ENCODE measurements at places on chromosomes 7 and 10. TPM values are rescaled to one million over a fixed set of nuclear protein-coding genes. Genes with fewer than 3 reads are reported as not detected.
A peak's percentile ranks its signal among the peaks of the same experiment; 100 is the strongest.

- no peak for DNase-seq
Observed at GRCh38 chr7:133861876-133862275, 265.3 kb upstream of the LRGUK start.

- DNase-seq: no peak
Observed at GRCh38 chr7:112420236-112420861, 29.9 kb upstream of the IFRD1 start.

- no peak for DNase-seq
Observed at GRCh38 chr10:46319389-46319788, 32.6 kb downstream of the ANTXRL start.

- DNase-seq: no peak
Observed at GRCh38 chr10:118708571-118708970, 46.2 kb downstream of the CACUL1 start.

DNA sequence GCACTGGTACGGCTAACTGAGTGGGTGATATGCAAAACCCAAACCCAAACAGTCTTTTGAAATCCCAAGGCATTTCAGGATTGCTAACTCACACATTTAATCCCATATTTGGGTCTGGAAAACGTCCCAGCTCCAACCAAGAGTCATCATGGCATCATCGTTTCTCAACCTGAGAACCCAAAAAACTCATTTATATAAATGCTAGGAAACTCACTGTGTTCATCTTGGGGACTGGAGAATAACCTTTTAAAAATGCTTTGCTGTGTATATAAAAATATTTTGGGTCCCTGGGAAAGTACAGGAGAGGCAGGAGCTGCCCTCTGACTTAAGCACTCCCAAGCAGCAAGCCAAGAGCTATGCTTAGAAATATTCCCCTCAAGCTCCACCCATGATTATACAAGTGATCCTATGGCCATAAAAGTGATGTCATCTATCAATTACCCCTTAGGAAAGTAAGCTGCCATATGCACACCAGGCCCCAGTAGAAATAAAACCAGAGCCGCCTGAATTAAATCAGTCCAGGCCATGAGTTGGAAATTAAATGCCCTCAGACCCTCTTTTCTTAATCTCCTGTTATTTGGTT, 352.1 kb downstream of the FRMD4A start:
- DNase-seq: peak; percentile 74

DNA sequence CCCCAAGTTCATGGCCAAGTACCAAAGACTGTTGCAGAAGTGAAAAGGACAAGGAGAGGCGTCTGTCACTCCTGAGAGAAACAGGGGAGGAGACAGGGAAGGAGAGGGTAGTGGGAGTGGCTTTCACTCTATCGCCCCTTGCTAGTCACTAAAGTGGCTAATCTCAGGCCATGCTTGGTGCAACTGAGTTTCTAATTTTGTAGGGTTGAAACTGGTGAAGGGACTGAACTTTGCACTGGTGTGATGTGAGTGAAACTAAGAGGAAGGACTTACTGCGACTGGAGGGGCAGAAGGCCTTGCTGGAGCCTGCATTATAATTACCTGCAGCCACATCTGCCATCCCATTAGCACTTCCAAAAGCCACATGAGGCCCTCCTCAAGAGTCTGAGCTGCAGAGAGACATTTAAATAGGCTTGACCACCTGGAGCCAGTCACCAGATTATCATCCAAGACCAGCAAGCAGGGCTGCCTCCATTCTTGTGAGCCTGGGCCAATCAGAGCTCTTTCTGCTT, 107.2 kb upstream of the EEPD1 start:
- DNase-seq: no peak

GRCh38 chr10:118781541-118781940, 26.8 kb upstream of the CACUL1 start:
- DNase-seq: no peak

DNA sequence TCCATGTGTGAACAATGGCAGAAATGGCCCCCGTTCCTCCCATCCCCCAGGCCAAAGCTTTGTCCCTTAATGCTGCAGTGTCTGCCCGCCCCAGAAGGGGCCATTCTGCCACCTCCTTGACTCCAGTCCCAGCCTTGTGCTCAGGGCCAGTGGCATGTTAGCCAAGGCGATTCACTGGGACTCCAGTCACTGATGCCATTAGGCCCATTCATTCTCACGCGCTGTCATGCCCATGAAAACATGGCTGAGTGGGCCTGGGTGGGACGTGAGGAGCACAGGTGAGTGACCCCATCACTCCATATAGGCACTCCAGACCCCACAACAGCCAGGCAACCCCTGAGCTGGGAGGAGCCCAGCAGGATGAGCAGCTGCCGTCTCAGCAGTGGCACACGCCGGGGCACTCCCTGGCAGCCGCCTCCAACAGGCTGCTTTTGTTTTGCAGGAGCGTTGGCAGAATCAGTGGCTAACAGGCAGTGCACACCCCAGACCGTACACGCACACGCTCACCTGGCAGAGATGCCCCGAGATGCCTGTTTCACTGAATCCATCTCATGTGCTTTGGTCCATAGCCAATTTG, 79.5 kb downstream of the TCERG1L start:
- no peak for DNase-seq

DNA sequence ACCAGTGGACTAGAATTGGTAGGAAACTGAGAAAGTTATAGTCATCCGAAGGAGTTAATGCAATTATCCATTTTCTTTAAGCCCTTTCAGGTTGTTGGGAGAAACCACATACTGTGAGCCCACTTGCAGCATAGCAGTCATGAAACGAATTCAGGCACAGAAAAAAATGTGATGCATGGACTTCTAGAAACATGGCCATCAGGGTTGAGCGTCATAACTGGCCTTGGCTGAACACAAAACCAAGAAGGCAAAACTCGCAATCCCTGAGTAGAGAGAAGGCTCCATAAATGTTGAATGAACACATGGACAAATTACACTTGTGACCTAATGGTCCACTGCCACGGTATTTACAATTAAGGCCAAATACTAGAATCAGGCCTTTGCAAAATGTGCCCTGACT, 121.9 kb downstream of the FAM107B start:
- DNase-seq: no peak

DNA sequence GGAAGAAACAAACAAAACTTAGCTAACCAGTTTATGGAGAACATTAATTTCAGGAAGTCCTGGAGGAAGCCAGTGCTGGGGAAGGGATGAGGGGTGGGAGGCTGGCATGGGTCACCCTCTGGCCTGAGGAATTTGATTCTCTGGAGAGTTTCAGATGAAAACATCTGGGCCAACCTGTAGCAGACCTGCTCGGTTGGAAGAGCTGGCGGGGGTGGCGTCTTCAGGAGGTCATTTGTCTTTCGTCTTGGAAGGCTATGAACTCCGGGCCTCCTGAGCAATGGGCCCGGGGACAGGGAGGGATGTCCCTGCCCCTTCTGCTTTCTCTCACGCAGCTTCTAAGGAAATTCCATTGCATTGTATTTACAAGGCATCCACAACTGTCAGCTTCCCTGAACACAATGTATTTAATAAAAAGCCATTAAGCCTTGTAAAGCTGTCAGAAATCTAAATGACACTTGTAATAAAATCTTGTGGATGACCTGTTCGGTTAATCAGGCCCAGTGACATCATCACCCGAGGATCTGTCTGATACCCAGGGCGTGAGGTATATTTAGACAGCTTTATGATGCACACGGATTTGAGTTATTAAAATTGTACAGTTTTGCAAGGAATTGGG, 250.5 kb downstream of the RAB11FIP2 start:
- no peak for DNase-seq

DNA sequence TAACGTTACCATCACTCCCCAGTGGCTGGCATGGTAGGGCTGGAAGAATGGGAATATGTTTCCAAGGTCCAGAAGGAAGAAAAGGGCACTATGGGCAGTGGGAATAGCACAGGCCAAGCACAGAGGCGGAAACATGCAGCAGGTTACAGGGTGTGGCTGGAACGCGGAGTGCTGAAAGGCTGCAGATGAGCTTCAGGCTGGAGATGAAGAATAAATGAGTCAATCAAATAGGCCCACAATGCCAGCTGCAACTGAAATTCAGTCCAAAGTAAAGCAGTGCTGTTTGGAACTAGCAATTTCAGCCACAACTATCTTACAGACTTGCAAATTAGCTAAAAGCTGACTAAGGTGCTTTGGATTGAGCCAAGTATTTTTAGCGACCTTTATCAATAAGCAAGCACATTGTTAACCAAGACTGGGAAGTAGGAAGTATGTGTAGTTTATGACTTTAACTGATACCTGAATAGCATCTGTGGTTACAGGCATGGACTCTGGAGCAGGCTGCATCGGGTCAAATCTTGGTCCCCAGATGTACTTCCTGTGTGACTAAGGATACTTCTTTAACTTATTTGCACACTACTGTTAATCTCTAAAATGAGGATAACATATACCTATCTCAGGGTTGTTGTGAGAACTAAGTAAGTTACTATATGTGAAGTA, 77.5 kb upstream of the CTTNBP2 start:
- DNase-seq: no peak

DNA sequence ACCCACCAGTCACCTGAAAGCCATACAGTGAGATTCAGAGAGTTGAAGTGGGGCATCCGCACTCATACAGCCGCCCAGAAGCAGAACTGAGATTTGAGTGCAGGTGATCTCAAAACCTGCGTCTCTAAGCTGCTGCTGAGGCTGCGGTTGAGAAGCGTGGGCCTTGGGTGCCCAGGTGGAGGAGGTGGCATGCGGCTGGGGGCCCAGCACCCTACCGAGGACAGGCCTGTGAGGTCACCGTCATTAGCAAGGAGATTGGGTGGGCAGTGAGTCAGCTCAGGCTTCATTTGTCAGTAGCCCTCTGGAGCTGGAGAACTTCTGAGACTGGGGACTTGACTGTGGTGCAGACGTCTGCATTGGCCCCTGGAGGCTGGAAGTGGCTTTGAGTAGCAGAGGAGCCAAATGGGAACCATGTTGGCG, 29.8 kb downstream of the ZMIZ1 start:
- no peak for DNase-seq

DNA sequence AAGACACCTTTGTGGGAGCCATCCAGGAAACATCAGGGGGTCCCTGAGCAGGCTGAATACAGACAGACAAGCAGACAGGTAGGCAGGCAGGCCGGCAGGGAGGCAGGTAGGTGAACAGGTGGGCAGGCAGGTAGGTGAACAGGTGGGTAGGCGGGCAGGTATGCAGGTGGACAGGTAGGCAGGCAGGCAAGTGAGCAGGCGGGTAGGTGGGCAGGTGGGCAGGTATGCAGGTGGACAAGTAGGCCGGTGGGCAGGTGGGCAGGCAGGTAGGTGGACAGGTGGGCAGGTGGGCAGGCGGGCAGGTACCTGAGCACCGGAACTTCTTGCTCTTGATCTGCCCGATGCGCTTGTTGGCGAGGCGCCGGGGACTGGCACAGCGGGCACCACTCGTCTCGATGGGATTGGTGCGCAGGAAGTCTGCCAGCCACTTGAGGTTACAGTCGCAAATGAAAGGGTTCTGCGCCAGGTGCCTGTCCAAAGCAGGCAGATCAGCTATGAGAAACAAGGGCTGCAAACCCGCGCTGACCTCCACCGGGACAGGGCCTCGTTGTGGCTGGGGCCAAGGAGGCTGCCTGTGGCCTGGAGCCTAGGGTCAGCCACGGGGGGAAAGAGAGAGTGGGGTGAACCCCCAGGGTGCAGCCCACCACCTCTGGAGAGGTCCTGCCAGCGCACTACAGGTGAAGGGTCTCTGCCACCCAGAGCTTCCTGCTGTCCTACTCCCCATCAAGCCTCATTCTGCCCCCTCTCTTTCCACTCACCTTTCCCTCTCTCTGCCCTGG, 136.9 kb downstream of the SLIT1 start:
- DNase-seq: no peak

- DNase-seq: no peak
Observed at GRCh38 chr10:32409741-32410140, 36.2 kb upstream of the CCDC7 start.

DNA sequence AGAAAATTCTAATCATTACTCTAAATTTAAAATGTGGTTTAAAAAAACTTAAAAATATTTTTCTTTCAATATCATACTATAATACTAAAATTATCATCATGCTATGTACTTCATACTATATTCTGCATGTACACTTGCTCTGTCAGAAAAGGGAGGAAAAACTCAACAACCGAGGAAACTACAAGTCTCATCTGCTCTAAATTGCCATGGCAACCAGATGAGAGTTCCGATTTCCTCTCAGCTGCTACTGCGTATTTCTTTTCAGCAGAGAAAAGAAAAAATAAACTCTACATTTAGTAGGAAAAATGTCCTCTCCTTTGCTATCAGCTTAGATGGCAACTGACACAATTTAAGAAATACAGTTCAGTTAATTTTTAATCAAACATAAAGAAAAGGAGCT, 178.9 kb downstream of the SRPK2 start:
- peak; percentile 55 for DNase-seq

- peak; percentile 39 for DNase-seq
Observed at GRCh38 chr7:25720427-25720826, 431.6 kb upstream of the NFE2L3 start.

DNA sequence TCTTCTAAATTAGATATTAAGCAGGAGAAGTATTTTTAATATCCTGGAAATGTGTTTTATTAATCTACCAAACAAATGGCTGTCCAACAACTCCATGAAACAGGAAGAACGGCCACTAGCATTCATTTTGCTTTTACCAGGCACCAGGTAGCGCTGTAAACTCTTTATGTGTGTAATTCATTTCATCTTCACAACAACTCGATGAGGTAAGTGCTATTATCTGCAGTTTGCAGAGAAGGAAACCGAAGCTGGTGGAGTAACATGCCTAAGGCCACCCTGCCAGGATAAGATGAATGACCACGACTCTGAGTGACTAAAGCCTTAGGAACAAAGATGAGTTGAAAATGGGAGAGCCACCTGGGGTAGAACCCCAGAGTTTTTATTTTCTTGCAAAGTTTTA, 101.2 kb downstream of the KIAA1217 start:
- no peak for DNase-seq

DNA sequence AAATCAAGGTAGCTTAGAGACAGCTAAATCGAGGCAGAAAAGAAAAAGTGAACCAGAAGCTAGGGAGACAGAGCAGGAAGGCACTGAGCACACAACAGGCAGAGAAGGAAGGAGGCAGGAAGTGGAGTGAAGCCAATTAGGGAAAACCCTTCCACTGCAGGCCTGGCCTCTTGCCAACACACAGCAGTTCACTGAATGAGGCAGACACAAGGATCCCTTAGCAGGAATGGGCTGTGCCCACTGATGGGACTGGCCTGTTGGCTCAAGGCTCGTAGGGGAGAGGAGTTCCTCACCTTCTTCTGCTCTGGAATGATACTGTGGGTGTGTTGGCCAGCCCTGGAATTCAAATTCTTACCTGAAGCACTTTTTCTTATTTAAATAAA, 220.3 kb upstream of the STK17A start:
- peak; percentile 62 for DNase-seq

Gene NEUROD6
- not detected for polyA plus RNA-seq

Gene IGFBP1
- polyA plus RNA-seq: not detected

Gene NKX1-2
- not detected for polyA plus RNA-seq

Gene TSPAN12
- polyA plus RNA-seq: not detected

Gene EPHA1
- 0.26 TPM for polyA plus RNA-seq

Gene WDR37
- polyA plus RNA-seq: 11.9 TPM

Gene UCMA
- not detected for polyA plus RNA-seq

Gene PRLHR
- 0.03 TPM for polyA plus RNA-seq

Gene FAM131B
- 43.6 TPM for polyA plus RNA-seq

Gene HYAL4
- not detected for polyA plus RNA-seq

Gene PNLIP
- not detected for polyA plus RNA-seq

Gene BLNK
- not detected for polyA plus RNA-seq

Gene OR2A12
- polyA plus RNA-seq: not detected

Gene FAM237B
- 0.02 TPM for polyA plus RNA-seq
